ENCODE measurements at places on chromosomes 12 and 14.

GRCh38 chr12:111596985-111597830 lies 1.9 kb downstream of the ATXN2 start:
- DNase-seq: peak; percentile 66

DNA sequence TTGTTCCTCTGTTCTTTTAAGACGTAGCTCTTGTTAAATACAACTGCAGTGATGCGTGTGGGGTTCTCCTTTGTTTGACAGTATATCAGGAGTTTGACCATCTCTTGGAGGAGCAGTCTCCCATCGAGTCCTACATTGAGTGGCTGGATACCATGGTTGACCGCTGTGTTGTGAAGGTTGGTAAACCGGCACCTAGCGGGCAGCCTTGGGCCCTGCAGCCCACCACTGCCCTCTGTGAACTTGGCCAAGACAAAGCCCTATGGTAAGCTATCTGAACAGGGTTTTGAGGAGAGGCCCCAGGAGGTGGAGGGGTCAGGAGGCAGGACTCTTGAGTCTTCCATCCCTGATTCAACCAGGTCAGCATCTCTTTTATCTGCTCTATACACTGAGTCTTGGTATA lies 54.6 kb upstream of the RIC8B start:
- DNase-seq: no peak

- DNase-seq: no peak
These were observed 166.0 kb downstream of the RGS6 start for GRCh38 chr14:72098210-72098609.

GRCh38 chr14:91737619-91738018 lies 5.7 kb upstream of the CATSPERB start:
- no peak for DNase-seq

DNA sequence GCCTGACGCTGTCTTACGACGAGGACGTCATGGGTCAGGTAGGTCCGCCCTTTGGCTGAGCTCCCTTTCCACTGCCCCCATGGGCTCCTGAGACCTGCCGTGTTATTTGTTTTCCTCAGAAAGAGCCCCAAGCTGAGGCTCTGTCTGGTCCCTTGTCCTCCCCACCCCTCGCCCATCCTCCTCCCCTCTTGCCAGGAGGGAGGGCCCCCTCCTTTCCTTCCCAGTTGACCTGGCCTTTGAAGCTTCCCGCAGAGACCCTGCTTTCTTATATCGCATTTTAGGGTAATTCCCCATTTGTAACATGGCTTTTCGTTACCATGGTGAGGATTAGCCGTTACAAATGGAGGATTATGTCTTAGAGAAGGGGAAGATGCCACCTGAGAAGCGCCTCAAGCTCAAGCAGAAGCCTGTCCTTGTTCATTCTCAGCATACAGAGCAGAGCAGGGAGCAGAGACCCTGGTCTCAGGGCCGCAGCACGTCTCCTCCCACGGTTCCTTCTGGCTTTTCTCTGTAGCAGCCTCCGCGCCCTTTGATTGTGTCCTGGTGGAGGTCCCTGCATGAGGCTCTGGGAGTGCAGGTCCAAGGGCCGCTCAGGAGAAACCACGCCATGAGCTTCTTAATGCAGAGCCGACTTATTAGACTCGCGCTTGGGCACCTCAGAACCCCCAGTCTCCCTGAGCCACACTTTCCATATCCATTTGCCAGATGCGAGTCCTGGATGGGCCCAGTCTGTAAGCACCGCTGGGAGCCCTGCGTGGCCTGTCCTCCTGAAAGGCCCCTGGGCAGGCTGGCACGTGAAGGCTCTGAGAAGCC lies 47.2 kb downstream of the UBE3B start:
- no peak for DNase-seq

- DNase-seq: no peak
These were observed 104.3 kb upstream of the TMCC3 start for GRCh38 chr12:94754653-94755052.

DNA sequence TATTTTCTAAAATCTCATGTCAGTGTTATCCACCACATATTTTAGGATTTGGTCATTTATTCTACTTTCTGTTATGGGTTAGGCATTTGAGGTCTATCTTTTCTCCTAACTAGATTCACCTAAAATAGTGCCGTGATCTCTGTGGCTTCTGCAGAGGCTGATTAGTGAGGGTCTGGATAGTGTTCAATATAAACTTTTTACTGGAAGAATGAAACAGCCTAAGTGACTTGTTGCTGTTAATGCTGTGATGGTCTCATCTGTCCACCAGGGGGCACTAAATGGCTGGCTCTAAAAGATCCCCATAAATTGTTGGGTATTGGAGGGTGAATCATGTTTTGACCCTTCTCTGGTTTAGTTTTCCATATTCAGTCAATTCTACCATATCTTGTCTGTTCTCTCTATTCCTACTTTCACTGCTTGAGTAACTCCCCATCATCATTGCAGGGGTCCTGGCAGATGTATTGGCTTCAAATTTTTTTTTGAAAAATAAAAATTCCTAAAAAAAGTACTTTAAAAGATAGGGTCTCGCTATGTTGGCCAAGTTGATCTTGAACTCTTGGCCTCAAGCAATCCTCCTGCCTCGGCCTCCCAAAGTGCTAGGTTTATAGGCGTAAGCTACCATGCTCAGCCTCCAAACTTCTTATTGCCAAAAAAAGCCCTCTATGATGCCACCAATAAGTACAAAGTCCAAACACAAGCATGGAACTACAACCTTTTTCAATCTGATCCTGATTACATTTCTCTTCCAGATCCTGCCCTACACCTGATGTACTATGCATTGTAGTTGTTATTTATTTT lies 6.9 kb downstream of the PABPN1 start:
- peak; percentile 78 for DNase-seq

DNA sequence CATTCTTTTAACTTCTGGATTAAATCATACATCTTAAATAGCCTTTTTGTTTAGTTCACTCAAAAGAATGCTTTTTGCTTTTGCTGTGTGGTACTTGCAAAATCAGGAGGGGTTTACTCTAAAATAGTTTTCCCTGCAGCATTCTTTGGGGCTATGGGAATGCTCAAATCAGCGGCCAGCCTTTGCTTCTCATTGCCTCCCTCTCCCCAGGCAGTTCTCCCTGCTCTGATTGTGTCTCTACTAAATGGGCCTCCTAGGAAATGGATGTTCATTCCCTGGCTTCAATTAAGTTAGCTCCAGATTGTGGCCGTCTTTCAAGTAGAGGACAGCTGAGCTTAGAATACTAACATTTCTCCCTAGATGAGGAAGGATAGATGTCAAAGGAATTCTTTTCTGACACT lies 4.4 kb downstream of the TULP3 start:
- DNase-seq: no peak

Measured in iris pigment epithelial cell (primary cell).